ENCODE measurements at places on chromosomes 1 and 21.

- no peak for DNase-seq
These were observed 37.0 kb downstream of the VTCN1 start for GRCh38 chr1:117173691-117174090.

GRCh38 chr1:173663159-173663558 is 6.5 kb downstream of the ANKRD45 start:
- DNase-seq: no peak

DNA sequence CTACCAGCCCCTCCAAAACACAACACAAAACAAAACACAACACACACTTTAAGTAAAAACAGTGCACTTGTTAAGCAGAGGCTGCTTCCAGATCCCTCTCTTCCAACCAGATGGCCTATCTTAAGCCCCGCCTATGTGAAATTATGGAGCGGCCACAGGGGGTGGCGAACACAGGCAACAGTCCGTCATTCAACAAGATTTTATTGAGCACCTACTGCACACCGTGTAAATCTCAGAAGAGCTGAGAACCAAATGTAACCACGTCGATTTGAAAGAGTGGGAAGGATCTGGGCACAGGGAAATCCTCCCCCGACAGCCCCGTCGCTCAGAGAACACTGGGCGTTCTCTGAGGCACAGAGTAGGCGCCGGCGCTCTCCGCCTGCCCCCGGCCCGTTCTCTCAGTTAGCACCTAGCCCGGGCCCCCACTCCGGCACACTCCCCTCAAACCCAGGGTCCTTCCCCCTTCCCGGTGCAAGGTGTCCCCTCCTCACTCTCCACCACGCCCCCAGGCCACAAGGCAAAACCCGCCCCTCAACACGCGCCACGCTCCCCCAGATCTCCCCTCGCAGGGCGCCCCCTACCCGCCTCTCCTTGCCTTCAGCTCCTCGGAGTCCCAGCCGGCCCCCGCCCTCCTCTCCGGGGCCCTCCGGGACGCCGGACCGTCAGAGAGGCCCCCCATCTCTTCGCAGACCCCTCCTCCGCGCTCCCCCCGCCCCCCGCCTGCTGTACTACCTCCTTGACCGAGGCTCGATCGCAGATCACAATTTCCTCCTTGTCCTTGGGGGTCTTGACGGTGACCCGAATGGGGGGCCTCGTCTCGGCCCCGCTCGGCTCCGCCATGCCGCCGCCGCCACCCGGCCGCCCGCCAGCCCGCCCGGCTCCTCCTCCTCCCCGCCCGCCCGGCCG is 483 bp downstream of the UBQLN4 start:
- peak; percentile 49 for DNase-seq

DNA sequence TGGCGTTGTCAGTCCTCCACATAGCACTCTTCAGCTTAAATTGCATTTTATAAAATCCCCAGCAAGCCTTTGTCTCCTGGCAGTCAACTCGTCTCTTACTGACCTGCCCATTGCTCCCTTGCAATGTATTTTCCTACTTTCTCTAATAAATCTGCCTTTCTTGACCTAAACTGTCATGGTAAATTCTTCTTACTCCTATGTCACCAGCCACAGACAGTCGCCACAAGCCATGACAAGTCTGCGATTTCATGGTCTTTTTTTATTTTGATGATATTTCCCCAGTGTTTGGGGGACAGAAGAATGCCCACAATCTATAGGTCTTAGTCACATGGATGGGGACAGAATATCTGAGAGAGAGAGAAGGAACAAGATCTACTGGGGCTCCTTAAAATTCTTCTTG is 8.4 kb downstream of the IFNAR2 start:
- no peak for DNase-seq

- DNase-seq: no peak
These were observed 86.7 kb upstream of the GNG4 start for GRCh38 chr1:235736263-235736662.

GRCh38 chr1:43279161-43279560 is 6.2 kb downstream of the C1orf210 start:
- DNase-seq: no peak

DNA sequence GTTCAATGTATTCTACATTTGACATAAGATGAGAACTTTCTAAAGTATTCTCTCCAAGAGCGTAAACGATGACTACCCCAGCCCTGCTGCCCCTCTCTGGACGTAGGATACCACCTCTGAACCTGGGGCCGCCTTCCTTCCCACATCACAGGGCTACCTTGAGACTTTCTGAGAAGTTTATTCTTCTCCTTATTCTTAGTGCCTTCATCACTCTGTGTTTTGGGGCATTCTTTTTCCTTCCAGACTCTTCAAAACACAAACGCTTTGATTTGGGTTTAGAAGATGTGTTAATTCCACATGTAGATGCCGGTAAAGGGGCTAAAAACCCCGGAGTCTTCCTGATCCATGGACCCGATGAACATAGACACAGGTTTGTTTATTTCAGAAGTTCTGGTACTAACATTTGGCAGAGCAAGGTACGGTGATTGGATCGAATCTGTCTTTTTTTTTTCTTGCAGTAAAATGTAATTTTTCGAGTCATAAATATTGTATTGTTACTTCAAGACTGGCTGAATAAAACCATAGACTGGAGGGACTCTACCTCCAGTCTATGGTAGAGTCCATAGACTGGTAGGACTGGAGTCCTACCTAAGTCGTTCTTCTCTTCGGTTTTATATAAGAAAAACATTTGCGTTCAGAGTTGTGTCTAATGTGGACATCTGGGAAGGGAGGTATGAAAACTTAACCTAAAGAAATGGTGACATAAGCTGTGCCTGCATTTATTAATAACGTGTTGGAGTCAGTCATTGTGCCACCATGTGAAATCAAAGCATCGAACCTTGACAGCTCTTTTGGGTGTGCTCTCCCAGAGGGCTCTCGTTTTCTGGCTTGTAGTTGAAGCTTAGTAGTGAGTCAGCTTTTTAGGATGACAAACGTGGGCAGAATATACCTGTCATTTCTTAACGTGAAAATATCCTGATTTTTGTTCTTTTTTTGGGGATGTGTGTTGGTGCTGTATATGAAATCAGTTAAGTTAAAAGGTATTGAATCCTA is 1.2 kb downstream of the MAN1A2 start:
- no peak for DNase-seq

DNA sequence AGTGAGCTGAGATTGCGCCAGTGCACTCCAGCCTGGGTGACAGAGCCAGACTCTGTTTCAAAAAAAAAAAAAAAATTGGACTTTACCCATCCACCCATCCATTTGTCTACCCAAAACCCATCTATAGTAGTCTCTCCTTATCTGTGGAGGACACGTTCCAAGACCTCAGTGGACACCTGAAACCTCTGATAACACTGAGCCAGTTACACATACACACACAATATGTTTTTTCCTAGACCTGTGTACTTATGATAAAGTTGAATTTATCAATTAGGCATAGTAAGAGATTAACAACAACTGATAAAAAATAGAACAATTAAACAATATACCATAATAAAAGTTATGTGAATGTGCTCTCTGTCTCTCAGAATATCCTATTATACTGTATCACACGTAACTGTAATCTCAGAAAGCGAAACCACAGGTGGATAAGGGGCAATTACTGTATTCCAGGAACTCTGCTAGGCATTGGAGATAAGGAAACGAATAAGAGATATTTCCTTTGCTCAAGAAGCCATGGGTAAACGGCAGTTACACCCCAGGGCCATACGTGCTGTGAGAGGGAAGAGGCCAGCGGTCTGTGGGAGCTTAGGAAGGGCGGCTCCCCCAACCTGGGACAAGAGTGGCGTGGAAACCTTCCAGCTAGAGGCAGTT is 84.2 kb upstream of the DISP3 start:
- no peak for DNase-seq

DNA sequence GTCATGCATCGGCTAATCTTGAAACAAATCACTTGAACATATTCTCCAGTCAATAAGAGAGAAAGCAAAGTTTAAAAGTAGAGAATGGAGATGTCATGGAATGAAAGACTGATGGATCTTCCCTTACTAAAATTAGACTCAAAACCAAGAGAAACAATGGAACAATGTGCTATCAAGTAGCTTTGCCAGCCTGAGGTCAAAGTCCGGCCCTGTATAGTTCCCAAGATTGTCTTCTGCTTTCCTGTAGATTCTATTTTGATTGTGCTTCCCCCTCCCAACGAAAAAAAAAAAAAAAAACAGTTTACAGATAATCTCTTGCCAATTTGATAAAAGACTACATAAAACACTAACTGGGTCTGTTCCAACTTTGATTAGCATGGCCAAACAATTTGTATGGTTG is 40.8 kb upstream of the KIRREL1 start:
- DNase-seq: no peak

- DNase-seq: no peak
These were observed 149.6 kb downstream of the SEC16B start for GRCh38 chr1:177820213-177820612.

GRCh38 chr1:194117582-194117981 is 931.2 kb upstream of the B3GALT2 start:
- no peak for DNase-seq

GRCh38 chr1:245084551-245084950 is 70.2 kb upstream of the KIF26B start:
- DNase-seq: no peak

DNA sequence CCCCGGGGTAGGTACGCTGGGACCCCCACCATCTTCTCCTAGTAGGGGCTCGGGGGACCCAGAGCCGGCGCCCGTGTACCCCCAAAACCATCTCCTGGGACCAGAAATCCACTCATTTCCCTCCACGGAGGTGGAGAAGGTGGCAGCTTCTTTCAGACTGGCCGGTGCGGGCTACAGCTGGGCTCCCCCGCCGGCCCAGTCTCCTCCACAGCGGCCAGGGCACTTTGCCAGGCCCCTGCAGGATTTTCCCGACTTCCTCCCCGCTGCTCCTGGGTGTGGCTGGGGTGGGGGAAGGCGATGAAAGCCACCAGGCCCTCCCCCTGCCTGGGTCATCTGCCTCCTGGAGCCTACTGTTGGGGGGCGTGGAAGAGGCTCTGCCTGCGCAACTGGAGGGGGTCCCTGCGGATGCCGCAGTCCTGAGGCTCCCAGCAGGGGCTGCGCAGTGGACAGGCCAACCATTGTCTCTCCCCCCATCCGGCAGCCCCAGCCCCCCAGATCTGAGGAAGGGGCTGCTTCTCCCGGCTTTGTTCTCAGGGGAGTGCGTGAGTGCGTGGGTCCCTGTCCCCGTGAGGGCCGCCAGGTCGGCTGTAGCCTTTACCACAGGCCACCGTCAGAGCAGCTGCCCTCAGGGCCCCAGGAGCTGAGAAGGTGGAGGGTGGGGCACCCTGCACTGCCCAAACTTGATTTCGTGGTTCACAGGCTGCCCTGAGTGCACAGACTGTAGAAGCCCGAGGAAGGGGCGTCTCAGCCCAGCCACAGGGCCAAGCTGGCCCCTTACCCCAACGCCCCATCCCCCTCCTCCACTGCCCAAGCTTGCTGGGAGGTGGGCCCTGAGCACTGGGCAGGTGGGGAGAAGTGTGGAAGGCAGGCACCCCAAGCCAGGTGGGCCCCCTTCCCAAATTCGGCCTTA is 1.3 kb downstream of the AGRN start:
- DNase-seq: no peak

GRCh38 chr1:247409869-247410544 is 6.0 kb upstream of the NLRP3 start:
- DNase-seq: no peak

DNA sequence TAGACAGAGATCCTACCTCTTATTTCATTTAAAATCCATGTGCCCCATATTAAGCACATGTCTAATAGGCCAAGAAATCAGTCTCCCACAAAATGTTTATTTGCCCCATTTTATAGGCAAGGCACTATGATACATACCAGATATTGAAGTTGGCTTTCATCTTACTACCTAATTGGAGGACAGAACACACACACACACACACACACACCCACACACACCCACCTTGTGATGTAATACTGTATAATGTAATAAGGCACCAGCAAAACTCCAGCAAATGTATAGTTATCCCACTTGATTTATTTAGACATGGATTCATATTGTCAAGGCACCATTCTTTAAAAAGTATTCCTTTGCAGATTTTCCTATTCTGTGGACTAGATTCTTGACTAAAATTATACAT is 56.8 kb downstream of the ATP6V1G3 start:
- DNase-seq: no peak

DNA sequence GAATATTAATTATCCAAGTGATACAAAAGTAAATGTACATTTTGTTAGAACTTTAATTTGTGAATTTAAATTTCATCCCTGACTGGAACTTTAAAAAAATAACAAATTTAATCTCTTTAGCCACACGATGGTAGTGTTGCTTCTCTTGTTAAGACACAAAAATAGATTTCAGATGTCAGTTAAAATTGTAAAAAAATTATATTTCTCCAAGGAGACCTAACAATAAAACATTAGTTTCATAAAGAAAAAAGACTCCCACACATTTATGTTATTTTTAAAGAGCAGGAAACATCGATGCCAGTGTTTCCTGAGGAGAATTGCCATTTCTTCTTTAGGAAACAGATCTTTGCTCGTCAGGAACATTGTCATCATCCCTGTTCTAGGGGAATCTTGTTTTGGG is 74.0 kb upstream of the DEPDC1 start:
- DNase-seq: no peak

GRCh38 chr1:13900583-13900982 is 200.6 kb downstream of the PRDM2 start:
- no peak for DNase-seq

GRCh38 chr1:105874621-105875020 is 1181.9 kb upstream of the PRMT6 start:
- no peak for DNase-seq

DNA sequence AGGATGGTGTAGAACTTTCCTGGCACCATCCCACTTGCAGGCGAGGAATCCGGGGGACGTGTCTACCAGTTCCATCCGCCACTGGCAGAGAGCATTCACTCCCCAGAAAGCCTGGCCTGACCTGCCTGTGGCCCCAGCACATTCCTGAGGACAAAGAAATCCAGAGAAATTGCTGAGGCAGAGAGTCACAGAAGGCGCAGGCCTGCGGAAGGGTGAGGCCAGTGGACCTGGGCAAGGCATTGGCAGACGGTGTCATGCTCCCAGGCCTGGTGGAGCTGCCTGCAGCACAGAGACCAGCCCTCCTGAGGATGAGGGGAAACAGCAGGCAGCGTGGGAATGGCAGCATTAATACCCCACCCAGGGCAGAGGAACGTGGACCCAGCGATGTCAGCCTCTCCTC is 81.2 kb upstream of the F3 start:
- DNase-seq: no peak

- no peak for DNase-seq
These were observed 89.0 kb downstream of the URB2 start for GRCh38 chr1:229714964-229715603.

DNA sequence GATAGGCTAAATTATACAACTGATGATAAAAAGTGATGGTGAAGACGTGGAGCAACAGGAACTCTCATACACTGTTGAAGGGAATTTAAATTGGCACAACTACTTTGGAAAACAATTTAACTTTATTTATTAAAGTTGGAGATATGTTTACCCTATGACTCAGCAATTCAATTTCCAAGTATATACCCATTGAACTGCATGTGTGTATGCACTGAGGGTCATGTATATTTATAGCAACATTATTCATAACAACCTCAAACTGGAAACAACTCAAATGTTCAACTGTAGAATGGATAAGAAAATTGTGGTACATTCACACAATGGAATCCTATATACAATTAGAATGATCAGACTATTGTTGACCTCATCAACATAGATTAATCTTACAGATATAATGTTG is 16.5 kb upstream of the BCAS2 start:
- DNase-seq: no peak

- no peak for DNase-seq
These were observed 202.6 kb downstream of the GRIK1 start for GRCh38 chr21:29737186-29737585.

GRCh38 chr1:3333903-3334302 is 120.6 kb upstream of the ARHGEF16 start:
- DNase-seq: no peak
